H54 (cell line): ENCODE measurements at places on chromosomes 6 and 20.

- no peak for DNase-seq
Observed at GRCh38 chr6:115947966-115948541, 112.6 kb downstream of the FRK start.

DNA sequence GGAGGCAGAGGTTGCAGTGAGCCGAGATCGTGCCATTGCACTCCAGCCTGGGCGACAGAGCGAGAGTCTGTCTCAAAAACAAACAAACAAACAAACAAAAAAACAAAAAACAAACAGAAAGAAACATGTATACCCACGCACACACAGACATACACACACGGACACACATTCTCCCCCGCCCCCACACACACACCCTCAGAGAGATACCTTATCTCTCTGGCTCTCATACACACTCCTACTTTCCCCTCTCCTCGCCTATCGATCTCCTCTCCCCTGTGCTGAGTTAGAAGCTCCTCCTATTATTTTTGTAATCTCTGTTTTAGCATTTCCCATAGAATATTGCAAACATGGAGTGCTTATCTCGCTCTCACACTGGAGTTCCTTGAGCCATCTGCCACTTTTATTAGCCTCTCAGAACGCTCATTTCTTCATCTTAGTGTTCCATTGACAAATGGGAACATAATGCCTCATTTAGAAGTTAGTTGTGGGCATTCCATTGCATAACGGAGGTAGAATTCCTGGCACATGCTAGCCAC, 144.2 kb upstream of the CITED2 start:
- no peak for DNase-seq

DNA sequence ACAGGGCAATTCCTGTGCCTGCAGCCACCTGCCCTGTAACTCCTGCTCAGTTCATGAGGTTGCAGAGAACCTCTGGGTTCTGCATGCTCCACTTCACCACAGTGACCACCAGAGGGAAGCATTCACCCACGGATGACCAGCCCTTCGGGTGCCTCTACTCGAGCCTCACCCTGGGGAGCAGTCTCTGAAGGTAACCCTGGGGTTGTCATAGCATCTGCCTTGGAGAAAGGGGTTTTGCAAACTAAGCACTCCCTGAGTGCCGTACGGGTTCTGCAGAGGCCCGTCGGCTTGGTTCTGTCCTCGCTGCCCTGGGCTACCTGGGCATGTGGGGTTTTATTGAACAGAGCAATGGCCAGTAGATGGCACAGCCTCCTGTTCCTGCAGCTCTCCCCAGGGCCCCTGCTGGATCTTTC, 10.2 kb upstream of the CST5 start:
- DNase-seq: peak; percentile 28

DNA sequence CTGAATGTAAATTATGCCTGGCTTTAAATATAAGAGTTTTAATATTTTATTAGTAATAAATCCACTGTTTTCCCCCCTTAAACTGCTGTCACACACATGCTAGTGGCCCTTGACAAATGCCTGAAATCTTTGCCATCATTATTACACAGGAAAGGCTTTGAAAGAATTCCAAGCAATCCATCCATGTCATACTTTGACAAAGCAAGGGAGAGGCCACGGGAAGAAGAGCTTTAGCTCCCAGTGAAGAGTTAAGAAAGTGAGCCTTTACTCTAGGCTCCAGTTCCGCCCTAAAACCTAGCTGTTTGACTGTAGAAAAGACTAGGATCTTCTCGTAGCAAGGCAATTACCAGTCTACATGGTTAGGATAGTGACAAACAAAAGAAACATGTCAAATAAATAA, 147.9 kb downstream of the GMDS start:
- DNase-seq: no peak

DNA sequence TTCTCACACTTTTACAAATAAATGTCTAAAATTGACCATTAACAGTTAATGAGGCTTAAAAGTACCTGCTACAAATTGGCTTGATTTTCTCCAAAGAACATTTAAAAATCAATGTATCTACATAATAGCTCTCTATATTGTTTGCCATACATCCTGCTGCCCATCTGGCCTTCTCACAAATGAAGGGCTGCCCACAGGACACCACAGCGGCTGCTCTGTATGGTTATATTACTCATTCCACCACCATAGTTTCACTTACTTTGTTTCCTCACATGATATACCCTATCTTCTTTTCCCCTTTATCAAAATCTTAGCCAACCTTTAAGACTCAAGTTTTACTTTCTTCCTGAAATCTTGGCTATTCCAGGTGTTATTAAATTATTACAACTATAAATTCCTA, 407.7 kb upstream of the HTR1E start:
- DNase-seq: no peak

DNA sequence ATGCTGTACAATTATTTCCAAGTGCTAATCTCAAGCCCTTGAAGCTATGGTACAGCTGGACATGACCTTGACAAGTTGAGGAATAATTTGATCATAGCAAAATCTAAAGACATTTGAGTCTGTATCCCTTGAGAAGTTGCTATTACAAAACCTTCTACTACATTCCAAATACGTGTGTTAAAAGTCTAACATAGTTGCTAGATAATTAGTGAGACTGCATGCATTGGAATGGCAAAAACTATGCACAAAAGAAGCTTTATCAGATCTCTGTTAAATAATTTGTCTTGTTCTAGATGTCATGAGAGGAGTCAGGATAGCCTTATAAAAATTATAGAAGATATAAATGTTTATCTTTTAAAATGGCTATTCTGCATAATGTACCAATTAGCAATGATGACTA, 127.8 kb downstream of the GJA1 start:
- DNase-seq: no peak

- no peak for DNase-seq
Observed at GRCh38 chr6:114061741-114062140, 90.8 kb upstream of the HDAC2 start.

GRCh38 chr6:137363805-137364138, 130.4 kb downstream of the OLIG3 start:
- no peak for DNase-seq
